Omental fat pad (tissue), 4 donors: ENCODE measurements at places on chromosomes 3 and 15. TPM values are rescaled to one million over a fixed set of nuclear protein-coding genes. Genes with fewer than 3 reads are reported as not detected.

SKIL gene
- 79.1 TPM for total RNA-seq

ALDH1L1 gene
- total RNA-seq: 141 TPM

DNA sequence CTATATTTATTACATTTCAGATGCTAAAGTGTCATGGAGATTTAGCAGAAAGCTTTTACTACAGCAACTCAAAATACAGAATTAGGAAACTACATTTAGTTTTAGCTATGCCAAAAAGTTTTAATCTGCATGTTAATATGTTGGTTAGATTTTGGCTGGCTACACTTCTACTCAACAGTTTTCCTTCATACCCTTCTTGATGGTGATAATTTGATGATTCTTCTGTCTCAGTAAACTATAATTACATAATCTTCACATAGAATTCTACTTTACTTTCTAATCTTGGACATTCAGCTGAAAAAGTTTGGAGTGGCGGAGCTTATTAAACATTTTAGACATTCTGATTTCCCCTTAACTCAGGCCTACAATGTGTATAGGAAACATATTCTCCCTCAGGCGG lies 10.0 kb upstream of the UTS2B start:
- DNase-seq: no peak

- no peak for DNase-seq
These were observed 55.9 kb upstream of the LIMD1 start for GRCh38 chr3:45538641-45538986.

DNA sequence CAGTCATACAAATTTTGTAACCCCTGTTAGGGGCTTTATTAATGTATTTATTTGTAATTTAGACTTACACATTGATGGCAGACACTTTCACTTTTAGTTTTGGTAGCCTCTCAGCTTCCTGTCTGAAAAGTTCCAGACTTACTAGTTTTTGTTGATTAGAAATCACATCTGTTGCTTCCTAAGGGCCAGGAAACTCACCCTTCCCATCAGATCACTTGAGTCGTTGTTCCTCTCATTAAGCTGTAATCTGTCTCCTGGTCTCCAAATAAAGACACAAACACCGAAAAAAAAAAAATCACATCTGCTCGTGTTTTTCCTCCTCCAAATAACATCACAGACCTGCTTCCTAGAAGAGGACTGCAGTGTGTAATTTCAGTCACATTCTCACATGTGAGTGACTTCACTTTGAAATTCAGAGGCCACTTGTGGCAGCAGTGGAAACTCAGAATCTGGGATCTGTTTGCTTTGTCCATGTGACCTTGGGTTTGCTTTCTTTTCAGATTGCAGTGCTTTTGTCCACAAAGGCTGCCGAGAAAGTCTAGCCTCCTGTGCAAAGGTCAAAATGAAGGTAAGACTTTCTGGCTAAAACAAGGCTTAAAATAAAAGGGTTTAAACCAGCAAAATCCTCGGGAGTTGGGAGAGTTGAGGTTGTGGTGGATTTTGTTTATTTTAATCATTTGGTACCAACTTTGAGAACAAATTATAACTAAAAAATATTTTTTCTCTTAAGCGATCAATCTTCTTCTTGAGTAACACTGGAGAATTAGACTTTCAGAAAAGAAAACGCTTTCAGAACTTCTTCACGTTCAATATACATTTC lies 87.0 kb downstream of the KLHL25 start:
- no peak for DNase-seq

- no peak for DNase-seq
These were observed 9.2 kb upstream of the EIF2B5 start for GRCh38 chr3:184126006-184126405.

KNG1 gene
- not detected for total RNA-seq

- DNase-seq: no peak
These were observed 178.1 kb downstream of the OPA1 start for GRCh38 chr3:193771011-193771652.

GOLGA6A gene
- not detected for total RNA-seq

DNA sequence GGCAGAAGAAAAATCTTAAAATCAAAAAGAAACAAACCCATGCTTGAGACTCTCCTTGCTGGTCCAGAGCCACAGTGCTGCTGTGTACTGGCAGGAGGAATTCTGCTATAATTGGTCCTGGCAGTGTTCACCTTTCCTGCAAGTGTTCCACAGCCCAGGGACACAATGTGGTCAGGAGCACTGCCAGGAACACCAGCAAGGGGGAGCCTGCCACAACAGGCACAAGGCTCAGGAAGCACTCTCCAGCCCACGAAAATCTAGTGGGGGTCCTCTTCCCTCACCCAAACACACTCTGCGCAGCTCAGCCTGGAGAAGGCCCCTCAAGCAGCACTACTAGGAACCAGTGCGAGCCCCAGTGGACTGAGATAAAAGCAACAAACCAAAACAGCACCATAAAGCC lies 92.9 kb downstream of the UBE3A start:
- DNase-seq: no peak

GRCh38 chr3:149621218-149622005 lies 36.4 kb downstream of the WWTR1 start:
- no peak for DNase-seq

DNA sequence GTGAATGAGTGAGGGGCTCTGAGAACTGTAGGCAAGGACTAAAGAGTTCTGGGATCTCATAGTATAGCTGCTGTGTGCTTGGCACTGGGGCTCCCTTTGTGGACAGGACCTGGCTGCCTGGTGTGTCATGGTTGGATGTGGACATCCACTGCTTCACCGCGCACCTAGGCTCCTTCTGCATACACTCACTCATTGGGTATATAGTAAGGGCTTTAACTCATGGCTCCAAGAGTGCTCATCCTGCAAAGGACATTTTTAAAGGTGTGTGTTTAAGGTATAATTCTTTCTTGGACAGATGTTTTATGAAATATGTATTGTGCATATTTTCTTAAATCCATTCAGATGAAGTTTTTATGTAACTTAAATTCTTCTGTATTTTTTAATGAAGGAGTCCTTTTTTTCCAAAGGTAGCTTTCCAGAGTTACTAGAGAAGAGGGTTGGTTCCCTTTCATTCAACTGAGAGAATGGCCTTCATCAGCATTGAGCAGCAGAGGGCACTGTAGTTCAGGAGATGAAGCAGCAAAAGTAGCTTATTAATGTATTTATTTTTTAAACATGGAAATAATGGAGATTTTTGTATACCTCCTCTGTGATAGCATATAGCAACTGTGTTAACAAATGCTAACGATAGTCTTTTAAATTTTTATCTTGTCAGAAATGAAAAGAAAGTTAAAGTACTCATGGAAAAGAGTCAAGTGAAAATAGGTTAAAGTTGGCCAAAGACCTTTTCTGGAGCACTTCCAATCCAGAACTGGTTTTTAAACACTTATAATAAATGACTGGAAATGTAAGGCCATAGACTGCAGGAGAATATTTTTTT lies 25.2 kb downstream of the OXNAD1 start:
- DNase-seq: no peak

DNA sequence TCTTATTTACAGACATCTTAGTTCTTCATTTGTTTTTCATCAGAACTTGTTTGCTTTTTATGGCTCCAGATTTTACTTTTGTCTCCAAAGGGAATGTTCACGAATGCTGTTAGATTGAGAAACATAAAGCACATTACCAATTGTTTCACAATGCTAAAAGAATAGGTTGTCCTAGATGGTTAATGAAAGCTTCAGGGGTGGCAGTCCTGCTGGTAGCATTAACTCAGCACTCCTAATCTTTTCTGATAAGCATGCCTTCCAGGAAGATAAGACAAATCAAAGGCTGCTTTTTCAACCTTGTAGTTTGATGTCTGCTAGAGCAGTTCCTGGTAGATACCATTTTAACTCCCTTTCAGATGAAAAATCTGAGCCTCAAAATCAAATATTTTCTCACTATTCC lies 619.4 kb downstream of the PYDC2 start:
- DNase-seq: no peak

CKMT1B gene
- total RNA-seq: 2.8 TPM

DNA sequence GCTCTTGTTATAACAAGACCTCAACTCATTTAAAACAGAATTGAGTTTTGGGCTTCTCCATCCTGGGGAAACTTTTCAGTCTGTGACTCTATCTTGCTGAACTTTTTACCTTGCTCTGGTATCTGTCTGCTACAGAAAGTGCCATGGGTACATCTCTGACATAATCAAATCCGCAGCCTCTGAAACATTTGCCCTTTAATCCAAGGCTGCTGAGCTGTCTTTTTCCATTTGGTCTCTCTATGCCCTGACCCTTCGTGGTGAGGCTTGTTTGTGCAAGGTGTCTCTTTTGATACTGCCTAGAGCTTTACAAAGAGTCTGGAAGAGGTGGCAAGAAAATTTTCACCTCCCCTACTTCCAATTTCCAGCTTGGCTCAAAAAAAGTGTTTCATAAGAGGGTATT lies 11.3 kb downstream of the TMEM108 start:
- no peak for DNase-seq

- DNase-seq: no peak
These were observed 534.2 kb downstream of the NSUN3 start for GRCh38 chr3:94596887-94597566.

GRCh38 chr3:143465666-143466065 lies 346.1 kb downstream of the CHST2 start:
- DNase-seq: no peak

CISH gene
- 10.4 TPM for total RNA-seq

DNA sequence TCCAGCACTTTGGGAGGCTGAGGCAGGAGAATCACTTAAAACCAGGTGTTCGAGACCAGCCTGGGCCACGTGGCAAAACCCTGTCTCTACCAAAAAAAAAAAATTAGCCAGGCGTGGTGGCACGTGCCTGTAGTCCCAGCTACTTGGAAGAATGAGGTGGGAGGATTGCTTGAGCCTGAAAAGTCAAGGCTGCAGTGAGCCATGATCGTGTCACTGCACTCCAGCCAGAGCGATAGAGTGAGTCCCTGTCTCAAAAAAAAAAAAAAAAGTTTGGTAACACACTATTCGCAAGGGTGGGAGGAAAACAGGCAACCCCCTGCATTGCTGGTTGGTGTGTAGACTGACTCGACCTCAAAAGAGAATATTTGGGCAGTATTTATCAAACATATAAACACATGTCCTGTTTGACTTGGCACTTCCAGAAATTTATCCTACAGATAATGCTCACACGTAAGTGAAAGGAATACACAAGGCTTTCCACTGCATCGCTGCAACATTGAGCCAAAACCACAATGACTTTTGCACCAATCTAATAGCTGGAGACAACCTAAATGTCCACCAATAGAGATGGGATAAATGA lies 3.1 kb upstream of the ANPEP start:
- DNase-seq: no peak

DNA sequence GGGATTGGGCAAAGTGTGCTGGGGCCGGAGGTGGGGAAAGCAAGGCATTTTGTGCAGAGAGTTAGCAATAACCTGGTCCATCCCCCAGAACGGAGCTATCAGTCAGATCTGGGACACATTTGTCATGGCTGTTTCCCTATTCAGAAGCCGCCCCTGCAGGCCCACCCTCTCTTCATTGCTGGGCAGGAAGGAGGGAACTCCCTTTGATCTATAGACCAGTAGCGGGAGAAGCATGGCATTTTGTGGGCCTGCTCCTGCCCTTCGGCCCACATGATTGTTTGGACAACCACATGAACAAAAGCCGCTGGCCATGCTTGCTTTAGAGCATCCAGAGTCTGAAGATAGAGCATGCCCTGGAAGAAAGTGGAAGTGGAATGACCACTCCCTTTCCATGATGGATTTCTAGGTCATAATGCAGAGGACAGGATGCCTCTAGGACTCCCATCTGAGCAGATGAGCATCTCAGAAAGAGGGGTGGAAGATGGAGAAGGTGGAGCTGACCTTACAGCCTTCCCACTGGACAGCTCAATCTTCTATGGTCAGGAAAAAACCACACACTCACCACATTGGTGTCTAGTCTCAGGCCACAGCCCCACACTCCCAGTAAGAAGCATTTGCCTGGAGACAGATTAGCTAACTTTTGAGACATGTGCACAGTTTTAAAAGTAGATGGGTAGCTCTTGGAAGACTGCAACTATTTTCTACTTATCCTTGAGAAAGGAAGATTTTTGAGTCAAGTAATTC lies 11.9 kb upstream of the LRTM1 start:
- no peak for DNase-seq

DNA sequence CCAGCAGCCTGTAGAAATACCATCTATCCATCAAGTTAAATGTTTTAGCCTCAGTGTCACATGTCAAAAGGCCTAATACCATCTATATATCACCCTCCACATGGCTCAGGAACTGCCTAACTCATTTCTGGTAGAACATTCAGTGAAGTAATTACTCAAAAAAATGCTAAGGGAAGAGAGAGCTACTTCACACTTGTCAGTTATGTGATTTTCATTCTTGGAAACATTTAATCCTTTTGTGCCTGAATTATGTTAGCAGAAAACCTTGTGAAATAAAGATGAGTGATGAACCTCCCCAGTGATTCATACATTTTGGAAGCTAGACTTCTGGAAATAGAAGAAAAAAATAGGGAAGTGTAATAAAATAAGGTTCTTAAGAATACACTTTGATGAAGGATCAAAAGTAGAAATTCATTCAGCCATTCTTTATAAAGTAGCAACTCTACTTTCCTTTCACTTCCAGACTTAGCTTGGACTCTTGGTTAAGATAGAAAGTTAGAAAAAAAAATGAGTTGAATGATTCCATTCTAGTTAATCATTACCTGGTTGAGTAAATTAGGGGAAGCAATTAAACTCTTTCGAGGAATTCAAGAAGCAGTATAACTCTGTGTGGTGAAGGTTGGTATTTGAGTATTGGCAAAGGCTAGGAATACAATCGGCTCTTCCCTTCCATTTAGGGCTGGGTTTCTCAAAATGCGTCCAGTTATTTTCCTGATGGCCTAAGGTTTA lies 3.6 kb downstream of the OTOL1 start:
- no peak for DNase-seq

PPCDC gene
- 9.7 TPM for total RNA-seq

DNA sequence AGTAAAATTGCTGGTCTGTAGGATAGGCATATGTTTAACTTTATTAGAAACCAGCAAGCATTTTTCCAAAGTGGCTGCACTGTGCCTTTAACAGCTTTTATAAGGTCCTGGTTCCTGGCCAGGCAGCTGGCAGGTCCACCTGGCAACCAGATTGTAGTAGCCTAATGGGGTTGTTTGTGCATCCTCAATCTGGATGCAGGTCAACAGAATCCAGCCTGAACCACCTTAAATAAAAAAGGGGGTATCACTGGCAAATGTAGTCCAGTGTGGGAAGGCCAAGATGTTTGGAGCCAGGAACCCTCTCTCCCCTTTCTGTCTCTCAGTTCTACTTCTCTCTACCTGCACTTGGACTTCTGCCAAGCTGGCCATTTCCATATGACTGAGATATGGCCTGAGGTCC lies 200.3 kb downstream of the ZNF621 start:
- DNase-seq: no peak

GRCh38 chr3:128322030-128323022 lies 144.4 kb downstream of the DNAJB8 start:
- no peak for DNase-seq

TRIM71 gene
- not detected for total RNA-seq

TRA2B gene
- total RNA-seq: 233 TPM

DNA sequence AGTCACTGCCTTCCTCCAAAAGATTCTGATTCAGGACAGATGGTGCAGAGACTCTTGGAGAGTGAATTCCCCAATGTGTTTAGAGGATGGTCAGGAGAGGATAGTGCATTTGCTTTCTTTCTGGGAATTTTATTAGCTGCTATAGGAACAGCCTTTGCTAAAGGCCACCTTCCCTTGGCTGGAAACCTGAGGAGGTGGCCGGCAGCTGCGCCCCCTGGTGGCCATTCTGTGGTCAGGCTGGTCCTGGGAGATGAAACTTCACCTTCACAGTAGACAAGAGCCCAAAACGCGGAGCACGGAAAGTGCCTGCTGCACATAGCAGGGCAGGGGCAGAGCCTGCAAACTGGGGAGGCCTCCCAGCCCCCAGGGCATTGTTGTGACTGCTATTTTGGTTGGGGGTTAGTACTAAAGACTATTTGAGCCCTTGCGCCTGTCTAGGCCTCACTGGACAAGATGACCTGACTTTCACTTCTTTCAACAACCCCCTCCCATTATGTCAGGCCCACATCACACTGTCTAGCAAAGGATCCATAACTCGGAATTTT lies 34.3 kb downstream of the SEC22C start:
- DNase-seq: peak; percentile 51
